AG08395 (cell line): ENCODE measurements at places on chromosomes 2 and 18.

GRCh38 chr2:33015421-33016142 lies 68.8 kb downstream of the LTBP1 start:
- peak; percentile 63 for DNase-seq

- DNase-seq: no peak
Measured at GRCh38 chr2:225009768-225010167, 32.5 kb downstream of the DOCK10 start.

- DNase-seq: no peak
Measured at GRCh38 chr2:60882971-60883753, 1.8 kb downstream of the REL start.

GRCh38 chr2:165113414-165113813 lies 90.4 kb downstream of the SCN3A start:
- DNase-seq: no peak

GRCh38 chr18:10015941-10016819 lies 102.4 kb downstream of the VAPA start:
- peak; percentile 80 for DNase-seq

DNA sequence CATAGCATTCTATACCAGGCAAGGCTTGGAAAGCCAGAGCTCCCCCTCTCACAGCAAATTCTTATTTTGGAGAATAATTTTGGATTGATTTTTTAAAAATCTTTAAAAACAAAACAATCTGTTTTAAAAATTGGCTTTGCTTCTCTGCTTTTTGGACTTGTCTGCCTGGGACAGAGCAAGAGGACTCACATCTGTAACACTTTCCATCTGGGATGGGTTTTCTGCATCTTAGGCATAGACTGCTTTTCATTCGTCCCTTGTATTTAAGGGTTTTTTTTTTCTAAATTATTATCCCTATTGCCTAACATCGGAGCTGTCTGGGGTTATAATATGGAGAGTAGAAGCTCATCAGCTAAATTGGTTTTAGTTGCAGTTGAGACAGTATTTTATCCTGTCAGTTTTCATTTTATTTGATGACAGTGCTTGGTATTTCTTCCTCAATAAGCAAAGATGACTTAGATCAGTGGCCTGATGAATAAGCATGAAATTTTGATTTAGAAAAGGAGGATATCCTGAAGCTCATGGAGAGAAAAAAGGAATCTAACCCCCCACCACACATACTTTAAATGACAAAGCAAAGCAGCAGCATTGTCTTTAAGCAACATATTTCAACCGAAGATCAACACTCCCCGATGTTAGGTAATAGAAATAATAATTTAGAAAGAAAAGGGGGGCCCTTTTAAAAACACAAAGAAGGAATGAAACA lies 2.3 kb upstream of the FZD7 start:
- DNase-seq: no peak

- DNase-seq: no peak
Measured at GRCh38 chr2:161041356-161041755, 118.9 kb upstream of the TANK start.

DNA sequence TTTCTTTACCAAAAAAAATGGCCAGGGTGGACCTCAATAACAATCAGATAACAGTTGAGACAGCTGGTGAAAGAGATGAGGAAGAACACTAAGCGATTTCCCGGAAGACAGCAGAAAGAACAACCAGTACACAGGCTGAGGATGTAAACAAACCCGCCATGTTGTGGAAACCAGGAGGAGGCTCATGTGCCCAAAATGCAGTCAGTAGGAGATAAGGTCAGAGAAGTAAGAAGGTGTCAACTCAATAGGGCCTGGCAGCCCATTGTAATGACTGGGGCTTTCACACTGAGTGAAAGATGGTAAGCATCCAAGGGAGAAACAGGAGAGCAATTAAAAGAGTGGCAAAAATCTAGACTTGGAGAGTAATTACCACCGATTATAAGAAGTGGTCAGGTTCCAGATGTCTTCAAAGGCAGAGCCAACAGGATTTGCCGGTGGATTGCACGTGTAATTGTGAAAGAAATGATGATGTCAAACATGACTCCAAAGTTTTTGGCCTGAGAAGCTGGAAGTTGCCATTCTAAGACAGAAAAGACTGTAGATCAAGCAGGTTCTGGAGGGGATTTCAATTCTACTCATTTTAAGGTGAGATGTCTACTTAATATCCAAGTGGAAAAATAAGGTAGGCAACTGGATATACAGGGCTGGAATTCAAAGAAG lies 77.7 kb upstream of the CYP1B1 start:
- DNase-seq: no peak

GRCh38 chr2:37984589-37984988 lies 59.5 kb downstream of the RMDN2 start:
- DNase-seq: no peak

- DNase-seq: peak; percentile 52
Measured at GRCh38 chr18:25467226-25467987, 115.4 kb upstream of the ZNF521 start.
